ENCODE measurements at places on chromosomes 2 and 18.

DNA sequence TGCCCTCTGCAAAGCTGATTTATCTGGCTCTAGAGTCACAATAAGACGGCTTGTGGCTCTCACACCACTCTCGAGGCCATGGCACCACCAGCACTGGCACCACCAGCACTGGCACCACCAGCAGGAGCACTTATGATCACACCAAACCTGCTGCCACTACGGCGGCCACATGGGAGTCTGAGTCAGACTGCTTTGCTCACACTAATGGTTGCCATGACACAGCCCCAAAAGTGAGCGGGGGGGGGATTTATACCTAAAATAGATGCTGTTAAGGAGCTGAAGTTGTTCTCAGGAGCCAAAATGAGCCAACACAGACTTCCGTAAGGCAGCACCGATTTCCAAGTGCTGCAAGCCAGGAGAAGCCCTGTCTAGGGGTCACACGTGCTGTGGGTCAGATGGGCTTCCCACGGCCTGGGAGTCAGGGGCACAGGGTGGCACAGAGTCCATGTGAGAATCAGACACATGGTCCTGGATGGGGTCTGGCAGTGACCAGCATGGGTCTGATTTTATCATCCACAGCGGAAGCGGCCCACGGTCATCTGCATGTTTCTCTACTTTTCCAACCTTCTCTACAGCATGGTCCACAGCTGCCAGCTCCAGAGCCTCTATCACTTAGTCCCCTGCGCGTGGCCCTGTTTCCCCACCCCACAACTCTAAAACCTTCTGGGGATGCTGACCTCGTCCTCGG is 16.7 kb downstream of the DNMT3A start:
- peak; percentile 83 for DNase-seq

- no peak for DNase-seq
Observed at GRCh38 chr18:22311301-22311700, 106.4 kb downstream of the CTAGE1 start.

DNA sequence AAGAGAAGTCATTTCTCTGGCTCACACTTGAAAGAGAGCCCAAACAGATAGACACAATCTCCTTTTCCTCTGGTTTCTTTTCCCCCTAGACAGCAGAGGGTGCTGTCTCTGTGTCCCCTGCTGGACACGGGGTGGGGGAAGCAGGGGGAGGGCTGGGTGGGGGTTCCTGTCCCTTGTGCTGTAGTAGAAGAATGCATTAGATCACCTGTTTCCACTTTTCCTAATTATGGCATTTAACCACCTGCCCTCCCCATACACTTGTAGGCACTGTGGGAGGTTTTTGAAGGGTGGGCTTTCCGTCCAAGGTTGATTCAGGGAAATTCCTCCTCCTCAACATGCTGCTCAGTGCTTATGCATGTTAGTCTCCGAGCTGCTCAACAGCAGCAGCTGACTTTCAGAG is 206.2 kb upstream of the EPAS1 start:
- DNase-seq = no peak

GRCh38 chr18:3723554-3723953 is 273.6 kb downstream of the TGIF1 start:
- no peak for DNase-seq

DNA sequence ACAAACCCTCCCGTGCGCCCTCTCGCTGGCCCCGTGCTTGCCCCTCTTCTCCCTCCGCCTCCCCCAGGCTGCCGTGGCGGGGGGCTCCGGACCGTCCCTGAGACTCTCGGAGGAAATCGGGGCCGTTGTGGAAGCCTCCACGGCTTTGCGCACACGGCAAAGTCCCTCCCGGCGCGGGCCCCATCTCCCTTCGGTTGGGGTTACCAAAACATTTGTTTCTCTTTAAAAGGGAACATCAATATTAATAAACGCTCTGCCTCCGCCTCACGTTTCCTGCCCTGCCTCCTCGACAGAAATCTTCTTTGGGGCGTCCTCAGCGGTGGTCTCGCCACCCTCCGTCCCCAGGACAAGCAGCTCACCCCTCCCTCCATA is 3.8 kb downstream of the PAX3 start:
- no peak for DNase-seq

DNA sequence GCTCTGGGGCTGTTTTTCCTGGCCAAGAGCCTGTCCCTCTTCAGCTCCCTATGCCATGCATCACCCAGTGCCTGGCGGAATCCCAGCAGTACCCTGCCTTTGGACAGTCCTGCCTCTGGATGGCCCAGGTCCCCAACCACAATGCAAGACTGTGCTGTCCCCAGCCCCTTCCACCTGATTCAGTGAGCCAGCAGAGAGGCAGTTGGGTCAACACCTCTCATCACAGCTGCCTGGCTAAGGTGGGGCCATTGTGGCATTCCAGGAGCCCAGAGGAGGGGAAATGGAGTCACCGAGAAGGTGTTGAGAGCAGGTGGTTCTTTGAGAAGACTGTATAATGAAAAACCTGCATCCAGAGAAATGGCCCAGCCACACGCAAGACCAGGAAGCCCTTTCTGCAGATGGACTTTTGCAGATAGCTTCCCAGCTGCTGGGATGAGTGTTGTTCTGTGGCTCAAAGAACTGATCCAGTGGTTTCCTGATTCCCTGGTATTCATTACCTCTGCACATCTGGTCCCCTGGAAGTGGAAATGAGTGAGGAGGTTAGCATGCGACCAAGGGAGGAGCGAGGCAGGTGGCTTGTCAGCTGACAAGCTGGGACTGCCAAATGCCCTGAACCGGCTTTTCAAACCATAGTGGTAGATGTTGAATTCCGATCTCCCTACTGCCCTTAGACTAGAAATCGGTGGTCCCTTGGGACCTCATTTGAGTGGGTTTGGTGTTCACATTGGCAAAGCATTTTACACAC is 1.7 kb upstream of the ASPRV1 start:
- no peak for DNase-seq

DNA sequence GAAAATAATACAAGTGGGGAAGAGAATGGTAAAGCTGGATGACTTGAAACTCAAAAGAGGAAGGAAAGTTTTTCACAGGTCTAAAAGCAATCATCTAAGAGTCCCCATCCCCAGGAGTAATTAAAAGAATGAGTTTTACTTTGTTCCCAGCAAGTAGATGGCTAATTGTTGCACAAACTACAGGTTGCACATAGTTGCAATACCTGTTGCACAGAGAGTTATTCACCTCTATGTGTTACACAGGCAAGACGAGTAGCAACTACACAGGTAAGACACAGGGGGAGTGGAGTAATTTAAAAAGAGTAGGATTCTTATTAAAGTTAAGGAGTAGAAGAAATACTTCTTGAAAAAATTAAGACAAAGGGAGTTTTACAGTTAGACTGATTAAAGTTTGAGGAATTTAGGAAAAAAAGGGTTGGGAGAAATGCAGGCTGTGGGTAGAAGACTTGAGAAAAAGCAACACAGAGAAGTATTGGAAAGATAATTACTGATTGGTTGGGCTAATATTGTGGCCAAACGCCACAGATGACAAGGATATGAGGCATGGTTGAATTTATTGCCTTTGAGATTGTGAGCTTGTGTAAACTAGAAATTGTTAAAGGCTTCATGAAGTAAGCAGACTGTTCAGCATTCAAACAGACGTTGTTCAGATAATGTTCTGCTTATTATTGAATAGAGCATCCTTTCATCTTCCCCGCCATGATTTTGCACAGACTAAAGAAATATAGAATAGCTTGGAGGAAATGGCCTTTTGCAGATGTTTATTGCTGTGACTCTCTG is 699.3 kb downstream of the NR4A2 start:
- DNase-seq = no peak

GRCh38 chr2:237872178-237872887 is 12.9 kb downstream of the RAMP1 start:
- peak; percentile 18 for DNase-seq

- DNase-seq = no peak
Observed at GRCh38 chr2:30722936-30723725, 84.1 kb downstream of the CAPN13 start.

- no peak for DNase-seq
Observed at GRCh38 chr2:167492486-167492885, 604.2 kb downstream of the XIRP2 start.

GRCh38 chr2:140654565-140654964 is 1476.3 kb downstream of the LRP1B start:
- DNase-seq = no peak

GRCh38 chr2:54545702-54546450 is 89.7 kb downstream of the SPTBN1 start:
- DNase-seq = no peak

DNA sequence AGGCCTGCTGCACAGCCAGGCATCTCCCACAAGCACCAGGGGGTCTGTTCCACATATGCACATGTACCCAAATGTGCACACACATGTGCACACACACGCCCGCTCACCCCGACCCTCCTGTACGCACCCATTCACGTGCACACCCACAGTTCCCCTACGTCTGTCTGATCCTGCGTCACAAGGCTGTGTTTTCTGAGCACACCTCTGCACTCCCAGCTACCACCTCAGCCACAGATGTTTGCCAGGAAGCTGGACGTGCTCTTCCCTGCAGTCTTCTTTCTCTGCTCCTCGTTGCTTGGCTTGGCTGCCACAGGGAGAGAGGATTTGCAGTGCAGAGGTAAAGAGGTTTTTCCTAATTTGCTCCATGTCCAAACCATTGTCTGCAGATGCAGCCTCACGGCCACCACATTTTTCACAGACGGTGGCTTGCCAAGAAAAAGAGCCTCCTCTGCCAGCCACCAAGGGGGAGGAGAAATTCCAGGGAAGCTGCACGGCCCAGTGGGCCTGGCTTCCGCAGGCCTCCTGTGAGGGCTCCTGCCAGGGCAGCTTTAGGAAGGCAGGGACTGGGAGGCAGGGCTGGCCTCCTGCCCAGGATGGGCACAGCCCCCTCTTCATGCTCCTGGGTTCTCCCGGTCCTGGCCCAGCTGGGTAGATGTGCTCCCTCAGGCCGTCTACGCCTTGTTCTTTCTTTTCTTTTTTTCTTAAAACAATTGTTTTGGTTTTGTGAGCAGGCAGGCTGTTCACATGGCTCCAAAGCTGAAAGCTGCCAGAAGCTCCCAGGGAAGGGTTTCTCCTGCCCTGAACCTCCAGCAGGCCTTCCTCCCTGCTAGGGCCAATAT is 29.3 kb upstream of the HS6ST1 start:
- peak; percentile 73 for DNase-seq

- DNase-seq = no peak
Observed at GRCh38 chr2:71785516-71785981, 332.2 kb downstream of the DYSF start.

GRCh38 chr2:40507432-40507831 is 55.5 kb upstream of the SLC8A1 start:
- DNase-seq = no peak

DNA sequence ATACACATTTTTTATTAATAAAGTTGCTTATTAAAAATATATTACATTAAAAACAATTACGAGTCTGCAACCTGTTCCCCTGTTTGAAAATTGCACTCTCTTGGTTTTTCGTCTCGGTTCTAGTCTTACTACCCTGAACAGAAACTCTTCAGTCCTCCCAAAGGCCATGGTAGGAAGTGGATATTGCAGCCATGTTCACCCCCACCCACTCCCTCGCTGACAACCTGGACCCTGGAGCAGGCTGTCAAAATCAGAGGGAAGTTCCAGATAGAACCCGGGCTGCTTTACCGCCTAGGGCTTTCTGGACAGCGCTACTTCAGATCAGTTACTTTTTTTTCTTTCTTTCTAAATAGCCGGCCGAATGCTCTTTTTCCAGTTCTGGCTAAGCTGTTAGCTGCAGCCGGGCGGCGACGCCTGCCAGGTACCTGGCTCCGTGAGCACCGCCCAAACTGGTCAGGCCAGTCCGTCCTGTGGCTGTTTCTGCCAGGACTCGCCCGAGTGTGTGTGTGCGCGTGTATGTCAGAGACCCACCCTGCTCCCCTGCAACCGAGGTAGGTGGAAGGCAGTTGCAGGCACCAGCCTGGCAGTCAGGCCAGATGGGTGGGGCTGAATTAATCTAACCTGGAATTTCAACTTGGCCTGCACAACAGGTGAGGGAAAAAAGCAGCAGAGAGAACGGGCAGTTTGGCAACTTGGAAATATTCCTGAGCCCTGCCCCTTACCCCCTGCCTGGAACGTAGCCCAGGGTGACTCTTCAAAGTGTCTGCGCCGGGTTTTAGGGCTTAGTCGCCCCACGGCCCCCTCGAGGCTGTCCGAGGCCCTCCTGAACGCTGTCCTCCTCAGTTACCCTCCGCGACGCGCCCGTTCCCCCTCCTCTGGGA is 1.1 kb upstream of the TET3 start:
- peak; percentile 18 for DNase-seq

GRCh38 chr2:200756618-200757321 is 54.9 kb upstream of the BZW1 start:
- no peak for DNase-seq

DNA sequence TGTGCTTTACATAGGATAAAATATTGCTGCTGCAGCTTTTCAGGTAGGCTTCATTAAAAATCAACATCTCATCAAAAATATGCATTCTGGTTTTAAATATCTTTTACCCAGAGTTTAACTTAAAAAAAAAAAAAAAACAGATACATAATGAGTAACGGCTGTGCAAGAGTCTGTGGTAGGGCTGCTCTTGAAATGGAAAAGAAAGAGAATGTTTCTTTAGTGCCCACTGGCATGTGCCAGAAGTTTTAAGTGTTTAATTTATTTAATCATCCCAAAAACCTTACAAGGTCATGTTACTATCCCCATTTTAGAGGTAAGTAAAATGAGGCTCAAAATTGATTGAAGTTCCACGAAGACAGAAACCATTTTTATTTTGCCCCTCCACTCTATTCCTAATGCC is 92.1 kb downstream of the SLC8A1 start:
- no peak for DNase-seq

- no peak for DNase-seq
Observed at GRCh38 chr2:27653397-27653796, 10.0 kb downstream of the SUPT7L start.

DNA sequence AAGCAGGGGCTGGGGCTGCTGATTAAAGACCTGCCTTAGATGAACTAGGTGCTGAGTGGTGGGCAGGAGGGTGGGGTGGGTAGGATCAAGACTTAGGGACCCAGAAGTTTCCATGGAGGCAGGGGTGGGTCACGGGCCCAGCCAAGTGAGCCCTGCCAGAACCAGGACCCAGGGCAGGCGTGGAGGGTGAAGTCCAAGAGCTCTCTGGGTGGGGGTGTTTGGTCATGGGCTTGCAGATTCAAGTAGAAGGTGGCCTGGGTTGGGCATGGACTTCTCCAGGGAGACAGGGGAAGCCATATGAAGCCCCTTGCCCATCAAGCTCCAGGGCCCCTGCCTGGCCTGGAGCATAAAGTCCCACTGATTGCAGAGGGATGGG is 168.8 kb downstream of the SMAD7 start:
- DNase-seq = no peak

DNA sequence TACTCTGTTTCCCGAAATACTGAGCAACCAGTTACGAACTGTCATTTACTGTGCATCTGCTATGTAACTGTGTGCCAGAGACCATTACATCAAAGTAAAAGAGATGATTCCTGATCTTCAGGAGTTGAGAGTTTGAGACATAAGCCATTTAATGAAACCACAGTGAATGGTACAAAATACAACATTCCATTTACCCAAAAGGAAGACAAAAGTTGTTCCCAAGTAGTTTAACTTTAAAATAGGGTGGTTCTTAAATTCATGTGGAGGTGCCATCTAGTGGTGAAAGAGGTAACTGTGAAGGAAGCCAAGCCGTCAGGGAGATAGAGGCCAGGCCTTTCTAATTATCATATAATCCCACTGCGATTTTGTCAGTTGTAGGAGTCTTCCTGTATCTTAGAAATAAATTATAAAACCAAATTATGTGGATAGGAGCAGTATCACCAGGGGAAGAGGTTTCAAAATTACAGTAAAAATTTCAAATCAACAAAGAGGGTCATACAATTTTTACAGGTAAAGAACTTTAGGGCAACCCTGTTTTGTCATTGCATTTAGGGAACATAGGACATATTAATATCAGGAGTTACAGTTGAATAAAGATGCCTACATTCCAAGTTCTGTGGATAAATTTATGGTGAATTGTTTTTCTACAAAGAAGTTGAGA is 67.7 kb downstream of the EPAS1 start:
- DNase-seq = no peak
